ENCODE measurements at places on chromosomes 16 and 17. TPM values are rescaled to one million over a fixed set of nuclear protein-coding genes. Genes with fewer than 3 reads are reported as not detected.

GRCh38 chr17:4573669-4574068, 10.7 kb upstream of the SMTNL2 start:
- DNase-seq = no peak

GRCh38 chr17:13030459-13031300, 12.9 kb upstream of the ELAC2 start:
- DNase-seq = peak; percentile 25

DNA sequence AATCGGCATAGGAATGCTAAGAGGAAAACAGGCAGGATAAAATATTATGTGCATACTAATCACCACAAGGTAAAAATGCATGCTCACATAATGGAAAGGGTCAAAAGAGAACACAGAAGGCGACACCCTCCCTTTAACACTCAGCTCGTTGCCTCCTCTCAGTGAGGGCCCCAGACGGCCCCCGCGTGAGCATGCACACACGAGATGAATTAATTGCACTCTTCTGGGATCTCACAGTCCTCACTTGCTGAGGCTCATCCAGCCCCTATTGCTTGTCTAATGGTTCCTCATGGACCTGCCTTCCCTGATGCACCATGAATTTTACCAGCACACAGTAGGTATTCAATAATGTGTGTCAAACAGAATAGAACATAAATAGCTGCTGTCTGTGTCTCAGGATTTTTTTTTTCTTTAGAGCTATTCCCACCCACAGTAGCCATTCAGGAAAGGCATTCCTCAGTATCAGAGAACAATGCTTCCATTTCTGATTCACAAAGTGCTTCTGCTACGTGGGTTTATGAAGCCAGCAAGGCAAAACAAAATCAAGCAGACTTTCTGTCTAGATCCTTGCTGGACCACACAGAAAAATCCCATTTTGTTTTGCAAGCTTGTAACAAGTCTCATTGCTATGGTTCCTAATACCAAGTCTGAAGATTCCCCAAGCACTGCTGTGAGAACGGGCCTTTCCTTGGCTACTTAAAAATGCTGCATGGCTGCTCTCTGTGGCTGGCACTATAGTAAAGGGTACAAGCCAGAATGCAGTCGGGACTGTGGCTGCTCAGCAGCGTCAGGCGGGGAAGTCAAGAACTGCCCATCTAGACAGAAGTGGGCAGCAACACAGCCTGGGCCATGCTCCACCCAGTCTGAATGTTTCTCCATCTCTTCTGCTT, 43.6 kb downstream of the TOM1L2 start:
- DNase-seq = no peak

DNA sequence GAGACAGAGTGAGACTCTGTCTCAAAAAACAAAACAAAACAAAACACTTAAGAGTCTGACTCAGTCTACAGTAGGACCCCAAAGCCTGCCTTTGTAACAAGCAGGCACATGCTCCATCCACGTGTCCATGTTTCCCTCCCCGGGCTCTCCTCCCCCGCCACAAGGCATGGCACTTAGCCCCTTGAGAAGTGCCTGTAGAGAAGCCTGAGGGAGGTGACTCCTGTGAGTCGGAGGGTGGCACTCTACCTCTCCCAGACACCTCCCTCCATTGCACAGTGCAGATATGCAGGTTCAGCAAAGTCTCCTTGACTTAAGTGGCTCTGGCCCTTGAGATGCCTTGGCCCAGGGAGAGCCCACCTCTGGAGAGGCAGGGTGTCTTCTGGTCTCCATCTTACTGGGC, 6.8 kb downstream of the FHOD1 start:
- no peak for DNase-seq

- DNase-seq = no peak
These were observed 57.9 kb upstream of the ZNF750 start for GRCh38 chr17:82897514-82898249.

- no peak for DNase-seq
These were observed 23.7 kb downstream of the CACNG4 start for GRCh38 chr17:66988069-66988798.

DNA sequence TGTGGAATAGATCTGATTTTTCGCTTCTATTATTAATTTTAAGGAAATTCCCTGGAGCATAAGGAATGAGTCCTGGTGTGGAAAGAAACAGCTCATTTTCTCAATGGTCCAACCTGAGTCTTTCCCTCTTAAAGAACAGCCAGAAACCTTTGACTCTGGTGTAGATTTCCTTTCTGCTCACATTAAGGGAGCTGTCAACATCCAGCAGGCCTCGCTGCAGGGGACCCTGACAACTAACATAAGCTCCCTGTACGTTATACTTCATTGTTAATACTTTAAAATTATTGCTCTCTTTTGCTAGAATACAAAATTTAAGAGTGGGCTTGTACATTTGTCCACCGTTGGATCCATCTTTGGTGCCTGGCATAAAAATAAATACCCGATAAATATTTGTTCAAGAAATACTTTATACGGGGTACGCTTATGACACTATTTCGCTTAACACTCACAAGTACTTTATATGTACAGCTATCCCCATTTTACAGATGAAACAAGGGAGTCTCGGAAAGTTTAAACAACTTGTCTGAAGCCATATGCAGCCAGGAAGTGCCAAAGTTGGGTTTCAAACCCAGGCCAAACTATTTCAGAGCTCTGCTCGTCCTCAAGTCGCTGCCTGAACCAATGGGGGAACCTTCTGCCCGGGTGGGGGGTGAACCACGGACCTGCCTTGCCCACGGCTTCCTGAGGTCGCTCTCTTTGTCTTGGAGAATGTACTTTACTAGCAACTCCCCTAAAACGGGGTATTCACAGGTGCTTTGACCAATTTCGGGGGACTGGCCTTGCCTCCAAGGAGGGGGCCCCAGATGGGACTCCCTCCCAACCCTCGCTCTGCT, 611 bp downstream of the SMARCE1 start:
- DNase-seq = peak; percentile 20

- DNase-seq = no peak
These were observed 7.6 kb downstream of the EPX start for GRCh38 chr17:58200024-58200633.

Gene NHLRC4
- 2.7 TPM for total RNA-seq

Gene TBC1D3B
- total RNA-seq = 1.3 TPM

Gene ATF7IP2
- 14.9 TPM for total RNA-seq

Gene SMTNL2
- total RNA-seq = not detected

Gene ZNF689
- total RNA-seq = 11.4 TPM
